ENCODE measurements at places on chromosomes 2 and 18.

- DNase-seq: no peak
Measured at GRCh38 chr2:96326564-96326963, 1.4 kb downstream of the ITPRIPL1 start.

DNA sequence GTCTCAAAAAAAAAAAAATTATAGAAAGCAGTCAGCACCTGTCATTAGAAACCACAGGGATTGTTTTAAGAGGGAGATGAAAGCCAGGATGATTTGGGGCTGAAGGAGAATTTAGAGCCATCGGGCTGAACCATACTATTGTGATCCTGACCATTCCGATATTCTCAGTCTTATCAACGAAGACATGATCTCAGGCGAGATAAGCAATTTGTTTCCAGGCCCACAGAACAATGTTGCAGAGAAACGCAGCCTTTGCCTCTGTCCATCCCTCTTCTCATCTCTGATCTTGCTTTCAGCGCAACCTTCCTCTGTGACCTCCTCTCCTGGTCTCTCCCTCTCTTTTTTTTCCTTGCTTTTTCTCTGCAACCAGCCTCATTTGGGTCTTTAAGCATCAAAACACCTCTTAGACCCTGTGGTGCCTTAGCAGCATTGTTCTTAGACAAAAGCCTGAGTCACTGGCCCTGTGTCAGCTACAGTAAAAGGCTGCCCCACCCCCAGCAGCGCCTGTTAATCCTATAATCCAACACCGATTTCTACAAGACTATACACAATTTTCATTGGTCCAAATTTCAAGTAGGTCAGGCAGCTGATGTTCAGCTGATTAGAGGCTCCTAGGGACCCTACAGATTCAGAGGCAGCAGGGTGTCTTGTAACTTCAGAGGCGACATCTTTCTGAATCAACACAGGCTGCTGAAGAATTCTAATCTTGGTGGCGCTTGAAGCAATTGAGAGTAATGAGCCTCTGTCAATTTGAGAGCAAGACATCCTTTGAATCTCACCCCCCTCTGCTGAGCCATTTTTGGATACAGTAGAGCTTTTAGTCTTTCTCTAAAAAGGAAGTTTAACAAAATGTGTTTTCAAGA is 206.0 kb downstream of the NCK2 start:
- DNase-seq: no peak

DNA sequence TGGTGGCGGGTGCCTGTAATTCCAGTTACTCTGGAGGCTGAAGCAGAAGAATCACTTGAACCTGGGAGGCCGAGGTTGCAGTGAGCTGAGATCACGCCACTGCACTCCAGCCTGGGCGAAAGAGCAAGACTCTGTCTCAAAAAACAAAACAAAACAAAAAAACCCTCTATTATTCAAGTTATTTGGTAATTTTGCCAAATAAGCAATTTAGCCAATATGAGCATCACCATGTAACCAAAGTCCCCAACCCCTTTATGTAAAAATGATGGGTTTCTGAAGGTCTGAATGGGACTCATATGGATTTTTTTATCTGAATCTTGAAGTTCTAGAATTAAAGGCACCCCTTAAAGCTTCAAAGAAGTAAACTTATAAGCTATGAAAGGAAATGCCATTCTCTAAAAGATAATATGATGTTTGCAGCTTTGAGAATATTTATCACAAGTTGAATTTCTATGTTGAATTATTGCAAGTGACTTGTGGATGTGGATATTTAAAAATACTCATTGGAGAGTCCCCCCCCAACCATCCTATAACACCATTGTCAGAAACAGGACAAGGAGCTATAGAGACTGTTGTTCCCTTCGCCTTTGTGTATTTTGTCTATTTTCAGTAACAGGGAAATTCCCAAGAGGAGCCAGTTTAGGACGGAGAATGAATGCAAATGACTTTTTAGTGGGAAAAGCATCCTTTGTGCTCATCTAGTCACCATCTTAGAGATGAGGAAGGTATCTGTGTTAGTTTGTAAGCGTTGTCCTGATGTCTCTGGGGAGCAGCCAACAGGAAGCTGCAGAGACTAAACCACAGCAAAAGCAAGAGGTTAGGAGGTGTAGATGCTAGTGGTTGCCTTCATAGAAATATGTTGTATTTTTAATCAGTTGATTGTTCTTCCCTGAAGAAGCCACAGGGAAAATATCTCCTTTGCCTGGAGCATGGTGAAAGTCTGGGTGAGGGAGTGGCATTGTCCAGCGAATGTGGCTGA is 68.3 kb downstream of the TET3 start:
- DNase-seq: no peak

- DNase-seq: no peak
Measured at GRCh38 chr18:59715445-59715844, 18.2 kb upstream of the CCBE1 start.

DNA sequence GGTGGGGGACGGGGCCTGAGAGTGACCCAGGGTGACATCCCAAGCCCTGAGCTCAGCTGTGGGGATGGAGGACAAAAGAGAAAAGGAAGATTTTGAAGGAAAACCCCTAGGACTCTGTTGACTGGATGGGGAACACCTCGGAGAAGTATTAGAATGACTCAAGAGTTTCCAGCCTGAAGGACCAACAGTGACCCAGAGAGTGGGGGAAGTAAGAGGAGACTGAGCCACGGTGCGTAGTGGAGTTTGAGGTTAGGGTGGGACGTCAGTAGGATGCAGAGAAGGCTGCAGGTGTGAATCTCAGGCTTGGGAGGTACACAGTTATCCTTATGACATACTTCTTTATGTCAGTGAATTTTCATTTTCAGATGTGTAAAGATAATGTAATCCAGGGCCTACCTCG is 119.5 kb downstream of the NCK2 start:
- DNase-seq: no peak

DNA sequence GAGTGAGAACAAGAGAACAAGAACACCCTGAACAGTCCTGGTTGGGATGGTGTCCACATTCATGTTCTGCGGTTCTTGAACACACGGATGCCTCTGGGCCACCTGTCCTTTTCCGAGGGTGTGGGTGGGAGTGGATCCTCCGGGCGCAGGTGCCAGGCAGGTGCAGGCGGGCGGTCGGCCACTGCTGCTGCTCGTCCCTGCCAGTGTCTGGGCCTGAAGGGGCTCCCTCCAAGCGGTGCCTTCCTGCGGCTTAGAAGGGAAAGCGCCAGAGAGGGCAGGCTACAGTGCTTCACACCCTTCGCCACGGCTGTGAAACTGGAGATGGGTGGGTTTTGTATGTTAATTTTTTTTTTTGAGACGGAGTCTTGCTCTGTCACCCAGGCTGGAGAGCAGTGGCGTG is 8.0 kb upstream of the D2HGDH start:
- no peak for DNase-seq

DNA sequence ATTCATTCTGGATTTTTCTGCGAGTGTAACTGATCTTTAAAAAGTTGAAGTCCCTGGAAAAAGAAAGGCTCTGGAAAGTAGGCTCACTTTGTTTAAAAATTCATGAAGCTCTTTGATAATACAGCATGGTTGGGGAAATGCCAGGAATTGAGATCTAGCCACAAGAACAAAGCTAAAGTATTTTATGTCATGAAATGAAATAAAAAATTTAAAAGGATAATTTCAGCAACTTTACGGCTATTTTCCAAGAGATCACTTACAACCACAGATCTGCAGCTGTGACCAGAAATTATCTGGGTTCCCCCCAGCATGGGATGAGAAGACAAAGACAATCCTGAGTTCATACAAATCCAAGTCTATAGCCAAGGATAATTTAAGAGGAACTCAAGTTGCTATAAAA is 25.3 kb upstream of the RFX8 start:
- no peak for DNase-seq

GRCh38 chr2:66073172-66073571 is 361.8 kb upstream of the MEIS1 start:
- DNase-seq: no peak

GRCh38 chr2:204494681-204495080 is 50.6 kb upstream of the PARD3B start:
- DNase-seq: no peak

- no peak for DNase-seq
Measured at GRCh38 chr2:195602687-195603086, 54.3 kb upstream of the SLC39A10 start.

GRCh38 chr2:146879882-146880281 is 964.9 kb upstream of the ACVR2A start:
- no peak for DNase-seq

DNA sequence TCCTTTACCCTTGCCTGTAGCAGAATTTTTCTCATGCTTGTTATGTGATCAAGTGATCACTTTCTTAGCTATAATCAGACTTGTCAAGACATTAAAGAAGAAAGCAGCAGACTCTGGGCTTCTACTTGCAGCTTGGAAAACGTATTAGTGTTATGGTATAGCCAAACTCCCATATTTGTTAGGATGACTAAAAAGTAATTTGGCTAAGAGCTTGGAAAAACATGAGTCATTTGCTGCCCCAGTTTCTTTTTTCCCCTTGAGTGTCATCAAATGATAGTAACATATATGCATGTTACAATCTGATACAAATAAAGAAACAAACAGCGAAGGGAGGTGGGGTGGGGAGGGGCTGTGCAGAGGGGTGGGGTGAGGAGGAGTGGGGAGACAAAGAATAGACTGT is 155.5 kb downstream of the IKZF2 start:
- no peak for DNase-seq

DNA sequence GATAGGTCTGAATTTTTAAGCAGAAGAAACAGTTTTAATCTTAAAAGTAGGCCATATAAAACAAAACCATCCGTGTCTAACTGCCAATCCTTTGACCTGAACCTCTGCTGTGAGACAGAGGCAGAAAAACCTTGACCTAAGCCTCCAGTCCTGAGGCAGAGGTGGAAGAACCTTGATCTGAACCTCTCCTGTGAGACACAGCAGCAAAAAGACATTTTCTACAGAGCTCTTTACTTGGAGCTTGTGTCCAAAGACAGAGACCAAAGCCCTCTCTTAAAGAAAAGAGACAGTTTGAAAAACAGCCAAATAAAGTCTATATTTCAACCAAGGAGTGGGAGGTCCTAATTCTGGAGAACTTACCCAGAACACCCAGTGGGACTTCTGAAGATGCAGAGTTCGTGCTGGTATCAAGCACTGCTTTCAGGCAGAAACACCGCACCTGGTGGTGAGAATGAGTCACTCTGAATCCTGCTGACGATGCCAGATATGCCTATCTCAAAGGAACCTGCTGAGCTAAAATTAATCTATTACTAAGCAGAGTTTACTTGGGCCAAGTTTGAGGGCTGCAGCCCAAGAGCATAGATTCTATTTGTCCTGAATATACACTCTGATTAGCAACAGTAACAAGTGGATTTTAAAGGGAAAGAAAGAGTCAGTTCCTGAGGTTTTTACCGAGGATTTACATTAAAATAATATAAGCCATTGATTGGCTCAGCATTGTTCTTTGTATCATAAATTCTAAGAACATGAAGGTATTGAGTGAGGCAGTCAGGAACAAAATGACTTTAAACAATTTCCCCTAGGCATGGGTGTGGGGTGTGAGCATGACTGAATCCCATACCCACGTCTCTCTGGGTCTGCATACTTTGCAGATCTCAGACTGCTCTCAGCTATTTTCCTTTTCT is 806.4 kb downstream of the TRIB2 start:
- DNase-seq: no peak

- DNase-seq: no peak
Measured at GRCh38 chr2:151716721-151717120, 17.6 kb downstream of the NEB start.

DNA sequence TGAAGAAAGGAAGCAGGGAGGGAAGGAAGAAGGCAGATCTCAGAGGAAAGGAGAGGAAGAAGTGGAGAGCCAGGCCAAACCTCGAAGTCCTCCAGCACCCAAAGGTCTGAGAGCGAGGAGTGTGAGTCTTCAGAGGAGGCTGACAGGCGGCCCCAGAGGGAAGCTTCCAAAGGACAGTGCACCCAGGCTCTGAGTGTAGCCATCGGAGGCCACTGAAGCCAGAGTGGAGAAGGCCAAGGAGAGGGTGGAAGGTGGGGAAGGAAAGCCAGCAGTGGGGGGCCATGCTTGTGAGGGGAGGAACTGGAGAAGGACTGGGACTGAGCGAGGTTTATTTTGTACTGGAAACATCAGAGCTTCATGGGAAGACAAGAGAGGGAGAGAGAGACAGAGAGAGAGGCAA is 6.0 kb downstream of the ATP6V1B1 start:
- no peak for DNase-seq

- DNase-seq: no peak
Measured at GRCh38 chr2:191637182-191638078, 40.5 kb upstream of the NABP1 start.

DNA sequence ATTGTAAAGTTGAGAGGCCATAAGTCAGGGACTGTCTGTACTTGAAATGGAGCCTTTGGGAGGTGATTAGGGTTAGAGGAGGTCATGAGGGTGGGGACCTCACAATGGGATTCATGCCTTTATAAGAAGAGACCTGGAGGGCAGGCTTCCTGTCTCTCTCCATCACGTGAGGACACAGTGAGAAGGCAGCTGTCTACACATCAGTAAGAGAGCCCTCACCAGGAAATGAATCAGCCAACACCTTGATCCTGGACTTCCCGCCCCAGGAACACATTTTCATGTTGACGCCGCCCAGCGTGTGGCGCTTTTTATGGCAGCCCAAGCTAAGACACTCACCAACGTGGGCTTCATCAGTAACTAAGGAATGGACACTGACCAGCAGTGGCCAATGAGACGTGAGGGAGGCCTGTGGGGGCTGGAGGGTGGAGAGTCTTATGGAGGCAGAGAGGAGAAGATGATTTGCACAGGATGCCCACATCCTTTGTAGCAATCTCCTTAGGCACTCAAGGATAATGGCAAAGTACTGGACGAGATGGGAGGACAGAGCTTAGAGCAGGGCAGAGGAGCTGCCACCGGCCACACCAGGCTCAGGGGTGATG is 162.7 kb downstream of the EIPR1 start:
- DNase-seq: no peak

DNA sequence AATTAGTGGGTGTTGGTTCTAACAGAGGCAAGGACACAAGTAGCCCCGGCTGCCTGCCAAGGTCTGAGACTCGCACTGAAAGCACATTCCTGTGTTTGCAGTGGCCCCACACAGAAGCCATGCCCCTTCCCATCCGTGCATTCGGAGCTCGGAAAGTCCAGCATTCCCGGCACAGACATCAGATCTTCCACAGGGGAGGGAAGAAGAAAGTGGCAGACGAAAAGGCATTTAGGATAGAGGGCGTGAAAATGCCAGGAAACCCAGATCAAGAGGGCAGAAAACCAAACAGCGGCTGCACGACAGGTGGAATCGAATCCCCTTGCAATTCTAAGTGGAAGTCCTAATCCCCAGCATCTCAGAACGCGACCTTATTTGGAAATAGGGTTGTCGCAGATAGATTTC is 105.5 kb upstream of the ASB18 start:
- no peak for DNase-seq

DNA sequence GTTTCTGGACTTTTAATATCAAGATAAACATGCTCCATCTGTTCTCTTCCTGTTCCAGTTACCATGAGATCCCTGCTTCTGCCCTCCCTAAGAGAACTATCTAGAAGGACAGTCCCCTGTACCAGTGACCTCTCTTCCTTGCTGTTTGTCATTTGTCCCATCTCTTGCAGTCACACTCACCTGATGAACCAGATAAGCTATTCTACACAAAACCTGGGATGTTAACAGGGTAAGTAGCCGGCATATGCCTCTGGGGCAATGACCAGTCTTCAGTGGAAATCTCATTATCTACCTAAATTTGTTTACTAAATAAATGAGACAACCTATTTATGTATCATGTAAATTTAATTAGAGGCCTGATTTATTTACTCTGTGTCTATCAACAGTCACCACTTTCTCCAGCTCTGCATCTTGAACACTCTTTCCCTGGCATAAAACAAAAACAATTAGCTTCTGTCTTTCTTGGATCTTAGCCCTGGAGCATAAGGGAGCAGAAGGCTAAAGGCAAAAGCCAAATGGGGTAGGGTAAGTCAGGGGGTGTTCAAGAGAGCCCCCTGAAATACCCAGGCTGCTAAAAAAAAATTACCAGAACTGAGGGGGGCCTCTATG is 337.7 kb downstream of the ALK start:
- no peak for DNase-seq
